ENCODE measurements at places on chromosomes 2 and 18.

DNA sequence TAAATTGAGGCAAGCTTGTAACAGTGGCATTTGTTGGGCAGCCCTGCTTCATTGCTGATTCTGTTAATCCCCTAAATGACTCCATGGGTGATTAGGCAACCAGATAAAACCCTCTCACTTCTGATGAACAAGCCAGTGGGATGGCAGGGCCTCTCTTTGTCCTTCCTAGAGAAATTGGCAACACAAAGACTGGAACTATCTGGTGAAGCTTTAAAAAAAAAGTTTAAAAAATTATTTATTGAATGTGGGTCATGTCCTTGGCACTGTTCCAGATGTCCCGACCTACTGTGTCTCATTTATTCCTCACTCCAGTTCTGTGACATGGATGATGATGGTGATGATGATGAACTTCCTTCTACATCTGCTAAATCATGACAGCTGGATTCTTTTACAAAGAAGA is 30.8 kb downstream of the NRP2 start:
- no peak for DNase-seq

DNA sequence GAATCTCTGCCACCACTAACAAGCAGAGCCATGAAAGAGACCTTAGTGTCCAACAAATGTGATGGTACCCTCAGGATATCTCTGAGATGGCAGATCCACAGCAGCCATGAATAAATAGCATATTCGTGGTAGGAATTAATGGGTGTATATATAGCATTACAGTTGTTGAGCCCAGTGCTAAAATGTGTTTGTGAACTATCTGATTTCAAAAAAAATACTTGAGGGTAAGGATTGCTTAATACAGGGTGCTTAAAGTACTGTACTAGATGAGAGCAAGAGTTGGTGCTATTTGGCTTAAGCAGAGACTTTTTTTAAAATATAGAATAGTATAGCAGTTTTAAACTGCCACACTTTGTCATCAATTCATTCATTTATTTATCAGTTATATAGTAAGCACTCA is 101.5 kb upstream of the GALNT5 start:
- DNase-seq, result no peak

- no peak for DNase-seq
These were observed 74.4 kb upstream of the TRIB2 start for GRCh38 chr2:12642332-12642731.

- DNase-seq, result no peak
These were observed 218.1 kb downstream of the TPGS2 start for GRCh38 chr18:36610661-36611060.

DNA sequence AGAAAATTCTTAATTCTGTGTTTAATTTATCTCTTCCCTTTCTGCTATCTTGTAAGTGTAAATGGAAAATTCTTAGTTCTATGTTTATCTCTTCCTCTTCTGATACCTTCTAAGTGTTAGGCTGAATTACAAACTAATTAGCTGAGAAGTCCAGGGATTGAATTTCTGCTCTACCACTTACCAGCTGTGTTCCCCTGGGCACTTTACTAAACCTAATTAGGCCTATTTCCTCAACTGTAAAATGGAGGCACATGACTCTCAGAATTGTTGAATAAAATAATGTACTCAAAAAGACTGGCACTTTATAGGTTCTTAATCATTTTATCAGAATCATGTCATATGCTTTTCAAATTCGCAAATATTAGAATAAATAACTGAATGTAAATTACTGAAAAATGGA is 146.3 kb downstream of the MAP2 start:
- no peak for DNase-seq

- DNase-seq, result no peak
These were observed 328.7 kb downstream of the SMAD2 start for GRCh38 chr18:47601581-47602272.

DNA sequence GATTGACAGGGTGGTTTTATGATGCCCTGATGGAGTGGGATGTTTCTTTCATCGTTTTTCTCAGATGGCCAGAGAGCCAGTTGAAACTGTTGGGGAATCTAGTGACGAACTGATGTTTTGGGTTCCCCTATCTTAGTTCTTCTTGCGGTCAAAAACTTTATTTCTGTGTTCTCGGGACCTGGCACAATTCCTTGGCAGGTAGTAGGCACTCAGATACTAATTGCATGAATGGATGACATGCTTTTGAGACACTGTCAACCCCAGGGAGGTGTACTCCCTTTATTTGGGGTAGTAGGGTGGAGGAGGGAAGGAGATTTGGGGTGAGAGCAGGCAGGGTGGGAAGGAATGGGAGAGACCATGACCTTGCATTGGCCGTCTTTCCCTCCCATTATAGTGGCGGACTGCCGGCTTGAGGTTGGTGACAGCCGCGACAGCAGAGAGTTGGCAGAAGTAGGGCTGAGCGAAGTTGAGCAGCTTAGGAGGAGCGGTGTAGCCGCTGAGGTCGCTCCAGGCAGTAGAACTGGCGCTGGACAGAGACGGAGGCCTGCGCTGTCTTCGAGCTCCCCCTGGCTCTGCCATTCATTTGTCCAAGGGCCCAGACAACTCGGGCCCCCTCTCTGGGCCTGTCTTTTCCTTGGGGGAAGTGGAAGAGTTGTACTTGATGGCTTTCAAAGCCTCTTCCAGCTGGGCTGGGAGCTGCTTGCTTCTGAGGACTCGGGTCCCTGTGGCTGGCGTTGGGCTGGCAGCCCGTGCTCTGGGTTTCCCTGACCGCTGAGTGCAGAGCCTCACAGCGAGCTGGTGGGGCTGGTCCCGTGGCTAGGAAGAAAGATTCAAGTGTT is 2.6 kb downstream of the TET3 start:
- DNase-seq, result no peak

DNA sequence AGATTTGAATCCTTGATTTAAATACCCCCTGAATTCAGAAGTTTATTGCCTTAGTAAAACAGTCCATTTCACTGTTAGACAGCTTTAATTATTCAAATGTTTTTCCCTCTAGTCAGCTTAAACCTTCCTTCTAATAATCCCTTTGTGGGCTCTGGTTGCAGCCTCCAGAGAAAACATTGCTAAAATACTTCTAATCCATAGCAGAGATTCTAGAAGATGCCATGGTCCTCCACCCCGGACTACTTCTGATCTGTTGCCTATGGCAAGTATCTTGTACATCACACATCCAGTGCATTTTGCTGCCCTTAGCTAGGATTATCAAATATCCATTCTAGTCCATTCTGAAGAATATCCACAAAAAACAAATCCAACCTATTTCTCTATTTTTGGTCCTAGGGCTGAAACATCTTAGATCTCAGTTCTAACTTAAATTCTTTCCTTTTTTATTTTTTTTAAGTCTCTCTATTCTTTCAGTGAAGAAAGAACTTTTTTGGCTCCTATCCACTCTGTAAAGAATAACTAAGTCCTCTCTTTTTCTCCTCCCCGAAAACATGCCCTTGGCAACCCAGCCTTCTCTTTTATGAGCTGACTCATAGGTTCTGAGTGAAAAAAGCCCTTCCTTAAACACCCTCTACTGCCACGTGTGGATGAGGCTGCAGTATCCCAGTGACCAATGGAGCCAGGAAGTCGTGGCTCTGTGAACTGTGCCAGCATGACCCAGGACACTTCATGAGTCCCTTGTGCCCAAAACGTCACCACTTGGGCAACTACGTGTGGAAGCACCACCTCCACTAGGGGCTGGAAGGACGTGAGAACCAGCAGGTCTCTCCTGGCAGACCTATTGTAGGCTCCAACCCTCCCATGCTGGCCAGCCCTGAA is 349.8 kb downstream of the TNS1 start:
- DNase-seq, result no peak

DNA sequence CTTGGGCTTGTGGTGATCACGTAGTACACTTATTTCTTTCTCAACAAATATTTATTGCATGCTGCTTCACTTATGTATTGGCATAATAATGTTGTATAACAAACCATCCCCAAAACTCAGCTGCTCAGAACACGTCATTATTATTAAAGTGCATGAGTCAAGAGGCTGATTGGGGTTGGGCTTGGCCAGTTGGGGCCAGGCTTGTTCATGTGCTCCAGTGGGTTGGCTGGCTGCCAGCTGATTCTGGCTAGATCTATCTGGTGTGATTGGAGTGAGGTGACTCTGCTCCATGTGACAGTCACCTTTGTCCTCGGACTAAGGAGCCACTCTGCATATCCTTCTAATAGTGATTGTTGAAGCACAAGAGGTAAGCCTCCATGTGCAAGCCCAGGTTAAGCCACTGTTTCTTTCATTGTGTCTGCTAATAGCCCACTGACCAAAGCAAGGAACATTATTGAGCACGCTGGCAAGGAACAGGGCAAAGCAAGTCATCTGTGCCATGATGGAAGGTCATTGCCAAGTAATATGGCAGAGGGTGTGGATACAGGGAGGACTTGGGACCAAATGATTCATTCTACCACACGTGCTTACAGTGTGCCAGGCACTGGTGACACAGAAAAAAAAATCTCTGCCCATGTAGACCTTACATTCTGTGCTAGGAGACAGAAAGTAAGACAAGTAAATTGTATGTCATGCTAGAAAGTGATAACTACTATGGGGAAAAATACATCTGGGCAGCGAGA is 63.3 kb upstream of the TMEM182 start:
- DNase-seq, result peak; percentile 73

DNA sequence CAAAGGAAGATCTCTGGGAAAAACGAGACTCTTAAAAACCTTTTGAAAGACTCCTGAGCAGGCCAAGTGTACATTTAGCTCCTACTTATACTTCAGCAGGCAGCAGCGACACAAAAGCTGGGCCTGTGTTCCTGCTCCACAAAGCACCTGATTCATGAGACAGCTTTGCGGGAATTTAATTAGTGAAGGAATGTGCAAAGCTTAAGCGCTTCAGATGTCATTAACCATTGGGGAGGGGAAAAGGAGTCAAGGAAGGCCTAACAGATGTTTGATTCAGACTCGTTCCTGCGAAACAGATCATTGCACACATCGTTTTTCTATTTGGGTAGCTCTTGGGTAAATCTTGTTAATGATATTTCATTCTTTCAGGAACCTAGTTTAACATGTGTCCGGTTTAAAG is 125.9 kb downstream of the MAIP1 start:
- DNase-seq, result no peak

DNA sequence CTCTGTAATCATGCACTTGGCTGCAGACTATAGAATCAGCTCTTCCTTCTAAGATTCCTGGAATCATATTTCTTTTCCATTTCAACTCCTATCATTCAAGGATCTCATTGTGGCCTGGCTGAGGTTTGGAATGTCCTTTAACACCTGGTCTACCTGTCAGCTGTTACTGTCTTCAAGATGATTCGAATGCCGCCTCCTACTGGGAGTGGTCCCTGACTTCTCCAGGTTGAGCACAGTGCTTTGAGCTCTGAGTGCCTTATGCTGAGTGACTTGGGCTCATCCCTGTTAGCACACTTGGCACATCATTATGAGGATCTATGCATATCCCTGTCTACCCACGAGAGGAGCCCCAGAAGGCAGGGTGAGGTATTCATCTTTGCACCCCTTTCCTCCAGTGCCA is 87.6 kb downstream of the MARCHF4 start:
- DNase-seq, result no peak

GRCh38 chr2:74286725-74287124 is 56.5 kb downstream of the SLC4A5 start:
- DNase-seq, result no peak

GRCh38 chr2:42041377-42042127 is 6.3 kb upstream of the PKDCC start:
- no peak for DNase-seq

GRCh38 chr2:45723857-45724256 is 72.4 kb downstream of the PRKCE start:
- DNase-seq, result no peak

DNA sequence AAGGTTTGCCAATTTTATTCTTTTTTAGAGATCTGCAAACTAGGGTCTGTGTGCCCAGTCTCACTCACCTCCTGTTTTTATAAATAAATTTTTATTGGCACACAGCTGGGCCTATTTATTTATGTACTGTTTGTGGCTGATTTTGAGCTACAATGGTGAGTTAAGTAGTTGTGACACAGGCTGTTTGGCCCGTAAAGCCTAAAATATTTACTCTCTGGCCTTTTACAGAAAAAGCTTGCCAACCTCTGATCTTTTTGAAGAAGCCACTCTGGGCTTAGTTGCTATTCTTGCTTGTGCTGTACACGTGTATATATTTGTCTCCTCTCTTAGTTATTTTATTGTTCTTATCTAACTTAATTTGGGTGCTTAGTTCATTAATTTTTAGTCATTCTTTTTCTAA is 14.5 kb downstream of the NAB1 start:
- DNase-seq, result no peak

DNA sequence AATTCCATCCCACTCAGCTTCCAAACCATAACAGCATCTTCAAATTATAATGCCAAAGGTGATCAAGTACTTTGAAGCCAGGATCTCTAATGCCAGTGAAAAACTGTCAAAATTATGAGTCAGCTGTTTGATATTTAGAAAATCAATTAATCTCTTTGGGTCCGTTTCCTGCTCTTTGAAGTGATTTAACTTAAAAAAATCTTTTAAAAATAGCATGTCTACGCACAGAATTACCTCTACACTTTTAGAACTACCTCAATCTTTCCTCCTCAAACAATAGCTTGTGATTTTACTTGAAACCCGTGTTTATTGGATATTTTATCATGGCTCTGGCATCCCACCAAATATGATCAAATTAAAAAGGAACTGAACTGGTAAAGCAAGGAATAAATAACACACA is 31.3 kb upstream of the TANK start:
- no peak for DNase-seq

GRCh38 chr2:55014962-55015939 is 35.0 kb downstream of the RTN4 start:
- DNase-seq, result no peak

GRCh38 chr2:199458009-199458805 is 468 bp upstream of the SATB2 start:
- DNase-seq, result peak; percentile 53

DNA sequence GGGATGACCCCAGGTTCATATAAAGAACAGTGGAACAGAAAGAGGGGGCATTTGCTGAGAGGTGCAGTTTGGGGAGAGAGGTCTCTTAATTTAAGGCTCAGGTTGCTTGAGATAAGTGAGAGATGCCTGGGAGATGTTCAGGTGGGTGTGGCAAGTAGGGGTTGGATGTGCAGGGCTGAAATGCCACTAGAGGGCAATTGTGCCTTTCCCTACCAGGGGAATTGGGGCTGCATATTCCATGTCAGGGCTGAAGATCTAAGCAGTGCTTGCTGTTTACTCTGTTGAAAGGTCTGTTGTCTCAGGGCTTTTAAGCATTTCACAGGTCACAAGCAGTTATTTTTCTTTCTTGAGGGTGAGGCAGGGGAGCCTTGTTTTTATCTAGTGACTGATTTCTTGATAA is 7.8 kb downstream of the CCDC85A start:
- peak; percentile 4 for DNase-seq

GRCh38 chr2:216206821-216207220 is 97.7 kb downstream of the XRCC5 start:
- no peak for DNase-seq

- no peak for DNase-seq
These were observed 521.0 kb upstream of the NRP2 start for GRCh38 chr2:205161156-205161839.

DNA sequence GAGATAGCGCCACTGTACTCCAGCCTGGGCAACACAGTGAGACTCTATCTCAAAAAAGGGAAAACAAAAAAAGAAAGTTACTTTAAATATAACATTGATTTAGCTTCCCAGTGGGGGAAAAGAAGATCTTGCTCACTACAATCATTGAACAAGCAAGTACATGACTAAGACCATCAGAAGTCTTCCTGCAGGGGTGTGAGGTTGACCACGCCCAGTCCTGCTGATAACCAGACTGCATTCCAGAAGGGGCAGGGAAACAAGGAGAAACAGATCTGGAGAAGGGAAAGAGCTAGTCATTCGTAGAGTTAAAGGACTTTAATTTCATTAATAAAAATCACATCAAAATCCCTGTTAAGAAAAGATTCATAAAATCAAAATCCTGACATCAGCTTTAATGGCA is 77.5 kb downstream of the EPHA4 start:
- DNase-seq, result no peak

All from NCI-H510A (cell line).